H9 (cell line): ENCODE measurements at places on chromosomes 13 and 19.
A peak's percentile ranks its signal among the peaks of the same experiment; 100 is the strongest.

- DNase-seq, result peak; percentile 44
Observed at GRCh38 chr19:38686530-38686888, 39.1 kb downstream of the ACTN4 start.

DNA sequence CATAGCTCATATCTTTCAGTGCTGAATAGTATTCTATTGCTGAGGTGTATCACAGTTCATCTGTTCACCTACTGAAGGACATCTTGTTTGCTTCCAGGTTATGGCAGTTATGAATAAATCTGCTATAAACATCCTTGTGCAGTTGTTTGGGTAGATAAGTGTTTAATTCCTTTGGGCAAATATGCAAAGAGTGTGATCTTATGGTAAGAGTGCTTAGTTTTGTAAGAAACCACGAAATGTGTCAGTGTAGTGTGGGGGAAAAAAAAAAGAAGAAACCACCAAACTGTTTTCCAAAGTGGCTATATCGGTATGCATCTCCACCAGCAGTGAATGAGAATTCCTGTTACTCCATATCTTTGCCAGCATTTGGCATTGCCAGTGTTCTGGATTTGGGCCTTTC, 93.3 kb downstream of the PIBF1 start:
- no peak for DNase-seq

DNA sequence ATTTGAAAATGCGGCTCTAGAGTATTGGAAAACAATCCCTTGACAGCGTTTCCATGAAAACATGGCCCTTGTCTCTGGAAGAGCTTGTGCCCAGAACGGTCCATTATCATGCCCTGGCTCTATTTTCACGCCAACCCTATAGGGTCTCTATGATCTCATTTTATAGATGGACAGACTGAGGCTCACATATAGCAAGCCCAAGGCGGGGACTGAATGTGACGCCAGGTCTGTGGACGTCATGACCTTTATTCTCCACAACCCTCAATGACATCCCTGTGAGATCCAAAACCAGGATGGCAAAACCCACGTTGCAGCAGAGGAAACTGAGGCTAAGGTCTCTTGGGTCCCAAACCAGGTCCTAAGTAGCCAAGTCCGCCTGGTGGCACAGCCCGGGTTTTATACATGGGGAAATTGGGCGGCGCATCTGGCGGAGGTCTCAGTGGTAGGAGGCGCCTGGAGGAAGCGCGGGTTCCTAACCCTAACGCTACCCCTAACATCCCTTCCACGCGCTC, 425 bp upstream of the COLGALT1 start:
- DNase-seq, result no peak

- no peak for DNase-seq
Observed at GRCh38 chr13:94993616-94994015, 281.3 kb upstream of the SOX21 start.

DNA sequence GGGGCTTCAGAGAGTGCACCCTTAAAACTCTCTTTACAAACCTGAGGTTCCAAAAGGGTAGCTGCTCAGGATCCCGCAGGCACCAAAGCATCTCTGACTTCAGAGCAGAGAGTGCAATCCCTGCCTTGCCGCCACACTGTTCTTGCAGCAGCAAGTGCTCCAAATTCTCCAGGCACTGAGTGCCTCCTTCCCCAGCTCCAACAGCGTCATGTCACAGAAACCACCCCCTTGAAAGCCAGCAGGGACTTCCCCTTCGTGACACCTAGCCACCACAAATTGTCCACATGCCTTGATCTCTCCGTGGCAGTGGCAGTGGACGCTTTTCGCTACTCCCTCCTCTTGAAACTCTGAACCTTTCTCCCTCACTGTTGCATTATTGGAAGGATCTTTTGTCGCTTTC, 39.9 kb downstream of the MBNL2 start:
- DNase-seq, result no peak
